ENCODE measurements at places on chromosomes 4 and X. TPM values are rescaled to one million over a fixed set of nuclear protein-coding genes. Genes with fewer than 3 reads are reported as not detected.

ABLIM2 gene
- under 0.01 TPM for total RNA-seq

LCORL gene
- total RNA-seq: 14.2 TPM

NUP62CL gene
- total RNA-seq: under 0.01 TPM

TCEAL2 gene
- not detected for total RNA-seq

SRPK3 gene
- total RNA-seq: 0.86 TPM

USP26 gene
- total RNA-seq: not detected

C4orf51 gene
- not detected for total RNA-seq

SAGE1 gene
- not detected for total RNA-seq

SLC6A14 gene
- total RNA-seq: not detected

L1CAM gene
- 16.4 TPM for total RNA-seq

BANK1 gene
- 0.32 TPM for total RNA-seq

FSTL5 gene
- 0.32 TPM for total RNA-seq

SCRG1 gene
- under 0.01 TPM for total RNA-seq

SOWAHB gene
- under 0.01 TPM for total RNA-seq

POU4F2 gene
- not detected for total RNA-seq

LRBA gene
- 38.4 TPM for total RNA-seq

UGT2B7 gene
- not detected for total RNA-seq

MGARP gene
- total RNA-seq: 41.2 TPM

PPP1R2C gene
- total RNA-seq: not detected

ELF4 gene
- 21.3 TPM for total RNA-seq

Measured in fibroblast of villous mesenchyme (primary cell).